ENCODE measurements at places on chromosomes 1 and 21.

GRCh38 chr21:35543746-35544145 lies 494.6 kb upstream of the RUNX1 start:
- no peak for DNase-seq

DNA sequence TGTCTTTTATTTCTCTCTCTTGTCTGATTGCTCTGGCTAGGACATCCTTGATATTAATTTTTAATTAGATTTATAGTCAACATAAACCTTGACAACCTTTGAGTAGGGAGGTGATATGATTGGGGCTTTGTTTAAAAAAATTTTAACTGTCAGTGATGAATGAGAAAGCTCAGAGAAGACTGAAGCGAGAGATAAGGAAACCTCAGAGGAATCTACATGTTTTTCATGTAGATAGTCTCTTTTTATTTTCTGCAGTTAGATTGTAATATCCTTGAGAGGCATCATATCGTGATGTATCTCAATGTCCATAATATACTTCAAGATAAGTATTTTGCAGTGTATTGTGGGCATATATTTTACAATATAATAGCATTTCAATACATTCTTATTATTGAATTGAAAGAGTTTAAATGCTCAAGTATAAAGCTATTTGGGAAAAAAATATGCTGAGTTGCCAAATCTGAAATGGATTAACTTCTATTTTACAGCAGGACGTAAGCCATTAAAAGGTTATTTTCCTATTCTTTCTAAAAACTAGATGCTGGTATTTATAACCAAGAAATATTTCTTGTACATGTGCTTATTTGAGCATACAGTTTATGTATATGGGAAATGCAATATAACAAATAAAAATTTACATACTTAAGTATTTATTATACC lies 802.4 kb upstream of the ADGRL4 start:
- DNase-seq: no peak

- no peak for DNase-seq
Measured at GRCh38 chr1:106608841-106609240, 447.6 kb upstream of the PRMT6 start.

DNA sequence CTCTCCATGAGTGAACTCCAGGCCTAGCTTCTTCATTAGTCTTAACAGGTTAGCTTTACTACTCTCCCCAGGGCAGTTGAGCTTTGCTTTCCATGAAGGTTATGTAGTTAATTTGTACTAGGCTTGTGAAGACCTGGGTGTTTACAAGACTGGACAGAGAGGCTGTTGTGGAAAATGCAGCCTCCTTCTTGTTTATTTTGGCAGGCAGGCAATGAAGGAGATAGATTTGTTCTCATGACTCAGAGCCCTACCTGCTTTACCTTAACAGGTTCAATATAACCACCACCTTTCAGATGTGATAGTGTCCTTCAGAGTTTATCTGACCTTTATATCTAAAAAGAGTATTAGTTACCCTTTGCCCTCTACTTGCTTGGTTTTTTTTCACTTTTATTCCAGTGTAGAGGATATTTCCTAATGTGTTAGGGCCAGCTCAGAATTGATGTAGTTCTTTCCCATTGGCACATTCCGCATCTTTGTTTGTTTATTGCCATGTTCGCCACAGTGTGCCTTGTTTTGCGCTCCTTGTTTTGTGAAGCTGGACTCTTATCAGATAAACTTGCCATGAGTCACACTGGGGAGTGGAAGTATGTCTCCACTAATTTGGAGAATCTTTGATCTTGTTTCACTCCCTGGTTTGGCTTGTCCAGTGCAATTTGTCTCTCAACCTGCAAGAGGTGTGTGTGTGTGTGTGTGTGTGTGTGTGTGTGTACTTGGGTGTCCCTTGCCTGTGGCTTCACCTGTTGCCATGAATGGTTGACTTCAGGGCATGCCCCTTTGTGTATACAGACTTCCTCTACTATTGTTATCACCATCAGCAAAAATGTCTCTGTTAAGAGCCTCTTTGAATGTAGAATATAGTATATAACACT lies 87.4 kb upstream of the MACF1 start:
- DNase-seq: no peak

DNA sequence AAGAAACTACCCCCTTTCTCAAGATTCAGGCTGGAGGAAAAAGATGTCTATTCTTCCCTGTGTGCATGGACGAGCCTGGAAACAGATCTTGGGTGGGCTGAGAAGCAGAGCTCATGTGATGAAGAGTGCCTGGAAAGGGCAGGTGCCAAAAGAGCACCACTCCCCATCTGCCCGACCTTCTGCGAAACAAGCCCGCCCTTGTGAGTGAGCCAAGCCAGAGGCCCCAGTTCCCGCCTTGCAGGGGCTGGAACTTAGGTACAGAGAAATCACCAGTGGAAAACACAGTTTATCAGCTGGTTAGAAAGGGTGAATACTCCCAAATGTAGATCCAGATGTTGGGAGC lies 26.7 kb upstream of the A3GALT2 start:
- DNase-seq: no peak

GRCh38 chr1:226644541-226645176 lies 94.4 kb downstream of the ITPKB start:
- DNase-seq: no peak

GRCh38 chr21:45407629-45408247 lies 2.8 kb downstream of the COL18A1 start:
- no peak for DNase-seq

GRCh38 chr1:229124520-229125124 lies 146.3 kb upstream of the RAB4A start:
- DNase-seq: no peak

DNA sequence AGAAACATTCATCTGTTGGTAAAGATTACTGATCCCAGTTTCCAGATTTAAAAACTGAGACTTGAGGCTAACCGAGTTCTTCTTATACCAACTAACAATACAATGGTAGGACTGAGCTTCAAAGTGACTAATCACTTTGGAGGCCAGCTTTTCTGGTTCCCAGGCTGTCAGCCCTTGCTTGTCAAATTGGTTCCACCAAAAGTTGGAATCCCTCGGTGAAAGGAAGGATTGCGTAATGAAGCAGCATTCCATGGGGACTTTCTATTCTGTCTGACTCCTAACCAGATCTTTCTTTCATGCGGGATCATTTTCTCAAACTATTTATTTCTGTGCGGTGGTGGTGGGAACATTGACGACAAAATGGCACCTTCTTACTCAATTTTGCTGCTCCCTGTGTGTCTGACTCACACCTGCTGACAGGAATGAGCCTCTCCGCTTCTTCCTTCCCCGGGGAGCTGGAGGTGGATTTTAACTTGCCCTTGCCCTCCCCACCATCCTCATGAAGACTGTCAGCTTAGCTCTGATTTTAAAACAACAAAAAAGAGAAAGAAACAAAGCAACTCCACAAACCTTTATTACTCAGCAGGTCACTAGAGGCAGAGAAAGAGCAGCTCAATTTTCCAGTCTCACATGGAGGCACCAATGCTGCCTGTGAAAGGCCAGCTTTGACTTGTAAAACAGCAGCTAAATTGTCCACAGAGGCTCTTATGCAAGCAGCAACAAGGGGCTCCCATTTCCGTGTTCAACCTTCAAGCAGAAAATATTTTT lies 32.9 kb upstream of the RASAL2 start:
- DNase-seq: no peak

DNA sequence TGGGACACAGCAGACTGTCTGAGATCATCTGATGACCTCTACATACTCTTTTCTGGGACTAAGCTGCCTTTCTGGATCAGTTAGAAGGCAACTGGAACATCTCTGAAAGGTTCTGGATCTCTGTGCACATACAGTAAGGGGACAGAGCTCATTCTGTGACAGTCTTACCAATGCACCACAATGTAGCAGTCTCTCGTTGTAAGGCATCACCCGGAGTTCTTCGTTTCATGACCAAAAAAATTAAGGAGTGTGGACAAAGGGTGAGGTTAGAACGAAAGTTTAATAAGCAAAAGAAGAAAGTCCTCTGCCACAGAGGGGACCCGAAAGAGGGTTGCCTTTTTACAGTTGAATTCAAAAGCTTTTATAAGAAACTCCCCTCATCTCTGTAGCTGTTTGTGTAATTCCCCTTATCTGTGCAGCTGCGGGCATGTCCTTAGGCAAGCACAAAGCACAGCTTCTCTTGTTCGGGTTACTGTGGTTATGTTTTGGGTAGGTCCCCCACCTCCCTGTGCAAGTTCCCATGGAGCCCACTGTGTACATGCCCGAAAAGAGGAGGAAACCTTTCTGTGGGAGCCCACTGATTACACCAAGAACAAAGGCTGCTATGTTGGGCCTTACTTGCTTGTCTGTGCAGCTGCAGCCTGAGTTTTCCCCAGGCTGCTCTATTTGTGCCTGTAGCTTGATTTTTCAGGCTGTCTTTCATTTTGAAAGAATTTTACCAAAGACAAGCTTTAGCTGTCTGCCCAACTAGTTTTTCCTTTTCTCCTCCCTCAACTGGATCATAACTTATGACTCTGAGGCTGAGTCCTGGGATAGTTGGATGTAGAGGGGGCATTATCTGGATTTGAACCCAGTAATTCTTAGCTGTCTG lies 53.1 kb upstream of the CACNA1E start:
- DNase-seq: no peak

- DNase-seq: no peak
Measured at GRCh38 chr1:155304558-155305063, 3.4 kb upstream of the PKLR start.

DNA sequence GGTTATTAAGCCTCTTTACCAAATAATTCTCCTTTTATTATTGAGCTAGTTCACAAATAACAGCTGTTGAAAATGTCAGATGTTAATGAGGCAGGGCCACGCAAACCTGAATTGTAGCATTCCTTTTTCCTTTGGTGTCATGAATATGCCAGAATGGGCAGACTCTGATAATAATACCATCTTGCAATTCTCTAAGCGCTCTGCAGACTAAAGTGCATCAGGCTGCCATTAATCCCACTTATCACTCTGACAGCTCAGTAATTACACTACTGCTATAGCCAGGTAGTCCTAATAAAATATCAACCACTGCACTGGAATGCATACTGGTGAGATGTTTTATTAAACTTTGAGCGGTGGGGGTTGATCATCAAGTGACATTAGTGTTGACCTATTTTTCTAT lies 177.7 kb downstream of the DPYD start:
- DNase-seq: no peak

DNA sequence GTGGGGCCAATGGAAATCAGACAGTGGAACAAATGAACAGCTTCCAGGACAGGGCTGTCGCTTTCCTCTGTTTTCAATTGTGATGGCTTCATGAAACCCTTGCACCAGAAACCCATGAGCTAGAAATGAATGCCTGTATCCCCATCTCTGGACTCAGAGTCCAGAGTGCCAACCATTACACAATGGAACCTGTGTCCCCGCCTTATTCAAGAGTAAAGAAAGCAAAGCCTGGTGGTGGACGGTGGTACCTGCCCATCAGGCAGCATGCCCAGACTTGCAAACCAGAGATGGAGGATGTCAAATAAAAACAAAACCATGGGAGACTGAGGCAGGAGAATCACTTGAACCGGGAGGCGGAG lies 4.4 kb upstream of the CAPN2 start:
- DNase-seq: no peak

DNA sequence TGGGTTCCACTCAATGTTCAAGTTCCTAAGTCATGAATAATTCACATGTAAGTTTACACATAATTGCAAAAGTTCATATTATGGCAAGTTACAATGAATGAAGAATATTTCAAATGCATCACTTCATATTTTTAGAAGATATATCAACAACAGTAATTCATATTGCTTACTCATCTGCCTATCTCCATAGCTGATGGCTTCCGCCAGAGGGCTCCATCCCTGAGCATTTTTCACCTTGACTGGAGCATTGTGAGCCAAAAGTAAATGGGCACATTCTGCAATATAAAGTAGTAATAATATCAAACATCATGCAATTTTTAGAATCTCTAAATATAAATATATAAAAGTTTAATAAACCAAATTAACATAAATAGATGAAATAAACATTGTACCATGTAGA lies 29.8 kb downstream of the ANKRD13C start:
- DNase-seq: no peak

- no peak for DNase-seq
Measured at GRCh38 chr1:30743584-30744059, 14.0 kb downstream of the LAPTM5 start.

DNA sequence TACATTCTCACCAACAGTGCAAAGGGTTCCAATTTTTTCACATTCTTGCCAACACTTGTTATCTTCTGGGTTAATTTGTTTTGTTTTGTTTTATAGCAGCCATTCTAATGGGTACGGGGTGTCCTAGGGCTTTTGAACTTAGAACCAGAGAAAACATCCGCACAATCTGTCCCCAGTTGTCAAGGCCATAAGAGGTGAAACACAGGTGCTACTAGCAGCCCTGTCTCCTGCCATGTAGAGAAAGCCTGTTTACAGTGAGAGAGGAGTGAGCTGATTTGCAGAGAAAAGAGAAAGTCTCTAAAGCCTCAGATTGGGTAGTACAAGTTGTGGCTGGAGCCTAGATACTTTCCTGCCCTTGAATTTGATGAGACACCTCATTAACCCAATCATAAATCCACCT lies 46.4 kb upstream of the BMP8B start:
- no peak for DNase-seq

DNA sequence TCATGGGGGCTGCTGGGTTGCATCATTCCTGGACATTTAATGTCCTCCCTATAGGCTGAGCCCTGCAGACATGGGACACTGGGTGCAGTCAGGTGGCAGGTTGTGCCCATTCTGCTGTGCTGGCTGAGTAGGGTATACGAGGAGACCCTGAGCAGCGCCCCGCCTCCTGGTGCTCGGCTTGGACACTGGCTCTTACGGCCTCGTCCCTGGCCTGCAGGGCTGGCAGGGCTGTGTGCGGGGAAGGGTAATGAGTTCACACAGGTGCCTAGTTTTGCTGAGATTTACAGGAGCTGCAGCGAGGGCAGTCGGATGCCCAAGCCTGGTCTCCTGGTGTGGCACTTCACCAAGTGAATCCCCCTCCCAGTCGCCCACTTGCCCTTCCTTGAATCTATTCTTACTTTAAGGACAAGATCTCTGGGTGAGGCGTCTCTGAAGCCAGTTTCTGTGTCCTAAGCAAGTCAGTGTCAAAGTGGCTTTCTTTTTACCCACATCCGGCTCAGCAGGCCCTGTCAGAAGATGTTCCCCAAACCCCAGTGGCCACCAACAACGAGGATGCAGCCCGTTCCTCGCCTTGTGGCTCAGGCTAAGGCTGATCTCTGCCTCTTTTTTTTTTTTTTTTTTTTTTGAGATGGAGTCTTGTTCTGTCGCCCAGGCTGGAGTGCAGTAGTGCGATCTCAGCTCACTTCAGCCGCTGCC lies 73.2 kb downstream of the MAN1C1 start:
- no peak for DNase-seq

- no peak for DNase-seq
Measured at GRCh38 chr1:171792656-171793369, 11.4 kb downstream of the METTL13 start.

- DNase-seq: no peak
Measured at GRCh38 chr1:212162635-212163034, 122.6 kb upstream of the PPP2R5A start.

DNA sequence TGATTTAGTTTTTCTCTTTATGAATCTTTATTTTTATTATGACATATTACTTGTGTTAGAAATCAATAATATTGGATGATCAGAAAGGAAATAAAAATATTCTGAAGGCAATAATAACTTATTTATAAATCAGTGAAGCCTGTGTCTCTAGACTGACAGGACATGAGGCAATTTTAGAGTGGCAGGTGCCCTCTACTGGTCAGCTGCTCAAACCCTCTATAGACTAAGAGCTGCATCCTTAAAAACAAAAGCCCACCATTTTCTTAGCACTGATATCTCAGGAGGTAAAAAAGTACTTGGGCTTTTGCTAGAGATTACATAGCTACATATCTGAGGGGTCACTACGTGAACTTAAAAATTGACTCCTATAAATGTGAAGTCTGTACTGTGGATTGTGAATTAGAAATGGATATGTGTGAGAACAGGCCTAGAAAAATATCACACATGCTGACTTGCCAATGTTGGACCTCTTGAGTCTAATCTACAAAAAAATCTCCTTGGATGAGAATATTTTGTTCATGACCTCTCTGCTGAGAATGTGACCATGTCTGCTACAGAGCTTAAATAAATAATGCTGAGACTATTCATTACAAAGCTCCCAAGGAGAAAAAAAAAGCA lies 597.9 kb upstream of the ADAMTS5 start:
- no peak for DNase-seq
